ENCODE measurements at places on chromosomes 16 and 17.

GRCh38 chr17:4510618-4510941, 11.9 kb downstream of the SPNS2 start:
- no peak for DNase-seq

DNA sequence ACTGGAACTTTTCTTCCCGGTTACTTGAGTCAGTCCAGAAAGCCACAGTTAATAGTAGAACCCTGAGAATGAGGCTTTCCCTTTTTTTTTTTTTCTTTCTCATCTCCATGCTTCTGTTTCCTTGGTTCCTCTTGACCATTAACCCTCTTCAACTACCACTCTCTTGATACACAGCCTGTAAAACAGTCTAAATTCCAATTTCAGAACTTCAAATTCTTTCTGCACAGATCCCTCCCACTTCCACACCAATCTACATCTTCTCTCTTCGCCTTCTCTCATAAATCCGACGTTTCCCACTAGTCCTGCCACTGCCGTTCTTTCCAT, 588 bp downstream of the METTL16 start:
- DNase-seq = no peak

- DNase-seq = no peak
Observed at GRCh38 chr17:16007439-16007838, 7.8 kb downstream of the TTC19 start.

GRCh38 chr17:31888124-31888523, 13.4 kb downstream of the UTP6 start:
- DNase-seq = no peak

- DNase-seq = no peak
Observed at GRCh38 chr17:4433515-4434031, at the start of gene SPNS3. TSS of gene SPNS3 (plus strand) at chr17:4433940. CDS start at chr17:4433968, 28 bp downstream.

GRCh38 chr17:31609996-31610910, 218.8 kb downstream of the RAB11FIP4 start:
- peak; percentile 42 for DNase-seq

DNA sequence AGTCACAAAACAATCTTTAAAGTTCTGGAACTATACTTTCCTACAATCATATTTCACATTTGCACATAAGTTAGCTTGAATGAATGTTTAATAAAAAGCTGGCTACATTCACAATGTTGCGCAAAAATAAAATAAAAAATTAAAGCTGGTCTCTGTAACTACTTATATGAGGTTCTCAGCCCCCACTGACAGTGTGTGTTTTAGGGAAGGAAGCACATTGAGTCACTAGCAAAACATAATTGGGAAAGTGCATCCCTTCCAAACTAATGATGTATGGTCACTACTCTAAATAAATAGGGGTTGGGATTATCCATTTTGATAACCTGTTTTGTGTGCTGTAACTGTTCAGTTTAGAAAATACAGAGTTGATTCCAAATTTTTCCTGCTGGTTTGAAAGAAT, 251.9 kb downstream of the IRX3 start:
- no peak for DNase-seq

DNA sequence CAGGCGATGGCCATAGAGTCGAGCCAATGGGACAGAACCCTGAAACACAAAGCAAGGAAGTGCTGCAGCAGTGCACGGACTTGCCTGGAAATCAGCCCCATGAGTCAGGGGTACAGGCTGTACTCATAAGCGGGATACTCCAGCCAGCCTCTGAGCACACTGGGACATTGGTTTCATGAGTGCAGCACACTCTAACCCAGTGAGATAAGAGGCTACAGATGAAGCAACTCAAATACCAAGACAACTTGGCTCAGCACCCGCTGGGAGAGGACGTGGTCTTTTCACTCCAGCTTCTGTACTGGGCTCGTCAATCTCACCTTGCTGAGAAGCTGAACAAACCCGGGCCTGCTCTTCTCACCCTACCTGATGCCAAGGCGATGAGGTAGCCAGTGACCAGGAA, 98.2 kb downstream of the AXIN2 start:
- DNase-seq = no peak

- DNase-seq = no peak
Observed at GRCh38 chr17:1643999-1644492, 1.5 kb downstream of the SCARF1 start.

DNA sequence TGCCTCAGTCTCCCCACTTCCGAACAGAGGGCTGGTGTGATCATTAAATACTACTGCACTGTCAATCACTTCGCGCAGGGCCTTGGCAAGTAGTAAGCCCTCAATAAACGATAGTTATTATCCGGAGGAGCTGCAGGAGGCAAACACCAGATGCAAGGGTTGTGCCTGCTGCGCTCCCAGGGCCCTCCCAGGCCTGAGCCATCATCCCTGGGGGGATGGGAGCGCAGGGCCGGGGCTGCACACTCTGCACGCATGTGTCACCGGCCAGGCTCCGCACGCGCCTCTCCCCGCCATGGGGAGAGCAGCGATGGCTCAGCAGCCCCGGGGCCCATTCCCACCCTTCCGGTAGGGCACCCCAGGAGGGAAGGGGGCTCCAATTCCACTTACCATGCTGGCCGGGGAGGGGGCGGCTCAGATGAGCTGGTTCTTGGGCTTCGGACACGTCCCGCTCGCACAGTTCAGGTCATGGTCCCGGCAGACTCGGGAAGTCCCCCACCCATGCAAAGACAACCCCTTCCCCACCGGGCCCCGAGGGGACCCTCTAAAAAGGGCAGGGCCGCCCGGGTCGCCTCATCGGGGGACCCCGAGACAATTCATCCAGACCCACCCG, 681 bp downstream of the XPO6 start:
- DNase-seq = peak; percentile 89

DNA sequence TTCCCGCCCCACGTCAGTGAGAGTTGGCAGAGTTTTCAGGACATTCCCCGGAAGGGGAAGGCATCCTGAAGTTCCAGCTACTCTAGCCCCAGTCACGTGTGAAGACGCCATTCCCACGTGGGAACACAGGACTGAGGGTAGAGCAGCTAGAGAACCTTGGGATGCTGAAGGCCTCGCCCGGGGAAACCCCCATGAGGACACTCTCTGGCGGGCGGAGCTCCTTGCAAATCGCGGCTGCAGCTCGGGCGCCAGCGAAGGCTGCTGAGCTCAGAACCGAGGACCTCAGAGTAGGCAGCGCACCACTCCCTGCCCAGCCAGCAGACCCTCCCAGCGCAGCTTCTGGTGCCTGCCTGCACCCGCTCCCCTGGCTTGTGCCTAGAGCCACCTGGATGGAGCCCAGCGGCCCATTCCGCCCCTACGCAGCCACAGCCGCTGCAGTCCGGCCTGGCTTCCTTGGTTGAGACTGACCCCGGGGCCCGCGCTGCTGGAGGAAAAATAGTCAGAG, 51.9 kb downstream of the SHCBP1 start:
- no peak for DNase-seq

DNA sequence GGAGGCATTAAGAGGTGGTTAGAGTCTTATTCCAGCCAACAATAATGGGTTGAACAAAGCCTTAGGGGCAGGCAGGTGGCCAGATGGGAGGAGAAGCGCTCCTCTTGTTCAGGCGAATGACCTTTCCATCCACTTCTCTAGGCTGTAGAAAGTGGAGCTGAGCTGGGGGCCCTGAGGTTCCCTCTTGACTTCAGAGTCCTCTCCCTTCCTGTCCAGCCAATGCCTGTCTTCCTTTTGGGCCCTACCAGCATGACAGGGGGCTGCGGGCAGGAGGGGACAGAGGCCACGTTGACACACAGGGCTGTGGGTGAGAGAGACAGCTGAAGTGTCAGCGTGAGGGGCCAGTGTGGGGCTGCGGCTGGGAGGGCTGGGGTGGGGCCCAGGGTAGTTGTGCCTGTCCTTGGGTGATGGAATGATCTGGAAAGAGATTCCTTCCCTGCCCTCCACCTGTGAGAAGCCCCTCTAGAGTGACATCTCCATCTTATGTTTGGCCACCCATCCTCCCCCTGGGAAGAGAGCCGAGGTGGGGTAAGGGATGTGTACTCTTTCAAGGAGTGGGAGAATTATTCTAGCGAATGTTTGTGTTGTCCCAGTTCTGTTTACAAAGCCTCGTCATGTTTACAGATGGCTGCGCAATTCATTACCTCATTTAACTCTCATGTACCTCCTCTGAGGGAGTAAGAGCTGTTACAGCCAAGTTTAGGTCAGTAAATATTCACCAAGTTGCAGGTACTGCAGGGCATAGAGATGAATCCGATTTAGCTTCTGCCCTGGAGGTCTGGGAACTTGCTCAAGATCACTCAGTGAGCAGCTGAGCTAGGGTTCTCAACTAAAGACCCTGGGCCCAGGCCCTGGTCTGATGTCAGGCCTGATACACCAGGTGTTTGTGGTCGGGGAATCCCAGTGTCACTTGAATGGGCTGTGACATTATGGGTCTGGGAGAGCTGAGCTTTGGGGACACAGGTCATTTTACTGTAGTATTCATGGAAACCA, 3.3 kb downstream of the ERBB2 start:
- DNase-seq = no peak

DNA sequence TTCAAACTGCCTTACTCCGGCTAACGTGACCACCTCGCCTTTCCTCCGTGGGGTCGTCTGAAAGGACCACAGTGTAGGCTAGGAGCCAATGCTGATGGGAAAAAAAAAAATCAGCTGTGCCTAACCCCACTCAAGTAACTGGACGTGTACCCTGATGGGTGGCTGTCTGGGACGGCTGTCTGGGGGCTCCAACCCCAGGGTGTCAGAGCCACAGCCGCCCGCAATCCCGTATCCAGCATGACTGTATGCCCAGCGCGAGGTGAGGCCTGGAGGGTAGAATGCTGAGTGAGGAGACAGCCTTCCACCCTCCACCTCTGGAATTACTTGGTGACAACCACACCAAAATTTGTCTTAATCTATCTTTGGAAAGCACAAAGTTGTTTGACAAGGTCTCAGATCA, 2.8 kb downstream of the CSNK1D start:
- DNase-seq = no peak

DNA sequence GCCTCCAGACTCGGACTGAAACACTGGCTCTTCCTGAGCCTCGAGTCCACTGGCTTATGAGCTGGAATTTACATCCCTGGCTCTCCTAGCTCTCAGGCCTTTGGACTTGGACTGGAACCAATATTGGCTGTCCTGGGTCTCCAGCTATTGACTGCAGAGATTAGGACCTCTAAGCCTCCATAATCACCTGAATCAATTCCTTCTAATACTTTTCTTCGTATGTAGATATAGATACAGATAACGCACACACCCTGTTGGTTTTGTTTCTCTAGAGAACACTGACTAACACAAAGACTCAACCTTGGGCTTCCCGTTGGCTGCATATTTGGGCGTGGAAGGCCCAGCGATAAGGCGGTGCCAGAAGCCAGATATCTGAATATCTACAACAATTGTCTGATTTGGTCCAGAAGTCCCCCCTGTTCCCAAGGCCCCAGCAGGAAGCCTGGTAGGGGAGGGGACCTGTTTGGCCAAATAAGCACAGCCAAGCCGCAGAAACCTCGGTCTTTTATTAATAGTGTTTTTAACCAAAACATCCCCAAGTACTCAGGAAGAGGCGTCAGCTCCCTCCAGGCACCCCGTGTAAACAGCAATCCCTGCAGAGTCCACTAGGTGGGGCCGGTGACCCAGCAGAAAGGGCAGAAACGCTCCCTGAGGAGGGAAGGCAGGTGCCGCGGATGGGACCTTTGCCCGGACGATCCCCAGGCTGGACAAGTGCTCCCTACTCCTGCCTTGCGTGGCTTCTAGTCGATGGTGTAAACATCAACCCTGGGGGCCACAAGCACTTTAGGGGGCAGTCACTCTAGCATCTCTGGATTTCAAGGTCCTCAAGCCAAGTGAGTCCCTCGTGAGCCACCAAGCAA, 57.0 kb downstream of the ABR start:
- DNase-seq = no peak

GRCh38 chr16:9033125-9033830, 58.2 kb upstream of the HAPSTR1 start:
- no peak for DNase-seq

GRCh38 chr17:10598621-10599020, 49.2 kb upstream of the MYH2 start:
- peak; percentile 1 for DNase-seq

- no peak for DNase-seq
Observed at GRCh38 chr17:3609689-3610088, 478 bp upstream of the TRPV1 start.

DNA sequence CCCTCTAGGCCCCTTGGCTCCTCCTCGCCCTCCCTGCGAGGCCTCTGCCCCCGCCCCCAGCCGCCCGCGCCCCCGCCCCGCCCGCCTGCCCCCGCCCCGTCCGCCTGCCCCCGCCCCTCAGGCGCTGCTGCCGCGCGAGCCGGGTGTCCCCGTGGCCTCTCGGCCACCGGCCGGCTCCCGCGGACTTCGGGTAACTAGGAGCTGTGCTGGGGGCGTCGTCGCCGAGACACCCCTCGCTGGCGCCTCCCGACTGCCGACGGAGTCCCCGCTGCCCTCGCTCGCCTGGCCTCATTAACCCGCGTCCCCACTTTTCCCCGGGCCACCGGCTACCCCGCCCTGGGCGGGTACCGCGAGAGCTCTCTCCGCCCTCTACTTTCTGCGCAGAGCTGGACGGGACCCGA, at the start of gene TLCD1:
Gene TLCD1 (minus strand): TSS at position 8 of the 401 bp plus-strand sequence. CDS start 136 bp downstream, outside the sequence.
- peak; percentile 89 for DNase-seq

- DNase-seq = no peak
Observed at GRCh38 chr17:74964988-74965622, 7.5 kb downstream of the HID1 start.

GRCh38 chr17:50177983-50178834, 12.4 kb downstream of the SGCA start:
- DNase-seq = peak; percentile 99
